Tibial nerve (tissue), 4 donors: ENCODE measurements at places on chromosomes 6 and 20. TPM values are rescaled to one million over a fixed set of nuclear protein-coding genes. Genes with fewer than 3 reads are reported as not detected.
A peak's percentile ranks its signal among the peaks of the same experiment; 100 is the strongest.

DNA sequence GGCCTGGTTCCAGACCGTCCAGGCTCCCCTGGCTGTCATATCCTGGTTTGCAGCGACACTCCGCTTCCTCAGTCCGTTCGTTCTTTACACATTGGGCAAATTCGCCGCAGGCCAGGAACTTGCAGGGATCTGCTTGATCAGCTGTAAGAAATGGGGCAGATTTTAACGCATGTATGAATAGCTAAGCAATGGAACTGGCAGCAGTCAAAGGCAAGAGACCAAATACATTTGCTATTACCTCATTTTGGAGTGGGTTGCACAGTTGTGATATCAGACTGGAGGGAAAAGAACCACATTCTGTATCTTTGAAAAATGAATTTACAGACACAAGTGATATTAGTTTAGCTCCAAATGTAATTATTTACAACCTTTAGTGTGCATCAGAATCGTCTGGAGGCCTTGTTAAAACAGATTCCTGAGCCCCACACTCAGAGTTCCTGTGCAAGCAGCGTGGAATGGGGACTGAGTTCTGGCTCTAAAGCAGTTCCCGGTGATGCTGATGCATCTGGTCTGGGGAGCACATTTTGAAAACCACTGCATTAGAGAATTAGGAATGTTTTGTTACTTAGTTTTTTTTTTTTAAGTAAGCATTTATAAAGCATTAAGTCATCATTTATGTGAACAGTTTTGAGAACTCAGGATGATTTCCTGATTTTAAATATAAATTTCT lies 141.3 kb downstream of the IMPG1 start:
- no peak for DNase-seq
- H3K27ac ChIP-seq: no peak overlapping the region
- no peaks in the 10 kb centered on the region for H3K36me3 ChIP-seq
- H3K4me3 ChIP-seq: no peak overlapping the region
- H3K4me1 ChIP-seq: no peaks in the 10 kb centered on the region
- peaks cover 6% of the 10 kb centered on the region for H3K27me3 ChIP-seq

The HUS1B gene
- total RNA-seq: 8.4 TPM

The MYH7B gene
- total RNA-seq: 4.0 TPM

The DNAH8 gene
- total RNA-seq: 0.22 TPM

DNA sequence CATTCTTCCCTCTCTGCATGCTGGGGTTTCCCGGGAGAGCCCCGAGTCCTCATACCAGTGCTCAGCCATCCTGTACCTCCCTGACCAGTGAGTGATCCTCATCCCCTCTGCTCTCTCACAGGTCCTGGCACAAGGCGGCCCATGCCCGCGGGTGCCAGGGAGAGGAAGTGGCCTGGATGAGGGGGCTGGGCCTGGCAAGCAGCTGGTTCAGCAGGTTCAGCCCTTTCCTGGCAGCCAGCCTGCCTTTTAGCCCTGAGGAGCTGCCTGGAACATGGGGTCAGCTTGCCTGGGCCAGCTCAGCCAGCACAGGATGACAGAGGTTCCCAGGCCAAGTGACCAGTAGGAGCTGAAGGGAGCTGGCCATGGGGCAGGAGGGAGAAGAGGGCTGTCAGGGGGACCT lies 10.9 kb downstream of the MOCS1 start:
- no peak for DNase-seq
- H3K27ac ChIP-seq: peak overlapping the region; percentile 17
- no peak overlapping the region for H3K4me3 ChIP-seq
- H3K27me3 ChIP-seq: no peaks in the 10 kb centered on the region

The CCDC170 gene
- total RNA-seq: 0.66 TPM

The ECT2L gene
- 1.1 TPM for total RNA-seq

- no peak for DNase-seq
- no peak overlapping the region for H3K4me3 ChIP-seq
- H3K27me3 ChIP-seq: no peaks in the 10 kb centered on the region
- H3K4me1 ChIP-seq: no peaks in the 10 kb centered on the region
Measured at GRCh38 chr20:33059741-33060390, 6.2 kb downstream of the BPIFB3 start.

The PSORS1C2 gene
- not detected for total RNA-seq

DNA sequence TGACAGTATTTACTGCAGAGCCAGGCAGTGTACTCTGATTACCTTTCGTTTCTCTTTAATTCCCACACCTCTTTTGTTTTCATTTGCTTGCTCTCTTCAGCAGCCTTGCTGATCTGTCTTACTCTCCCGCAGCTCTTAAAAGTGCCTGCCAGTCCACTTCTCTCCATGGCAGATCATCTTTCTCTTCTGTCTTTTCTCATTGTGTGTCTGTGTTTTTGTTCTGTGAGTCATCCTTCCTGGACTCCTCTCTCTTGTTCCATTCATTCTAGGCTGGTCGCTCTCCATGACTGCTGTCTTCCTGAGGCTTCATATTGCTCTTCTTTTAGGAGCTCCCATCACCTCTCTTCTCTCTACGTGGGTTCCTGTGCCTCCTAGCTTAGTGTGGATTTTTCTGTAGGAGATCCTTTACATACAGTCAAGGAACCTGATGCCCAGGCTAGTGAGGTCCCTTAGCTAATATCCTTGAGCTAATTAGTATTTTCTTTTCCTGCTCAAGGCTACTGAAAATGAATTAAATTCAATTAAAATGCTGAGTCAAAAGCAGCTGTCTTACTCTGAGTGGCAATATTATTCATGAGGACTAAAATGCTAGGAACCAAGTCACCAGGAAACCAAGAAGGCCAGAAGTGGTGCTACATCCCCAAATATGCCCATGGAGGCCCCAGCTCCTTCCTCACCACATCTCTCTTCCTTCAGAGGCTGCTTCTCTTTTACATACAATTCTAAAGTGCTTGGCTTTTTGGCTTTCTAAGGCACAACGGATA lies 86.1 kb downstream of the SLX4IP start:
- no peak for DNase-seq
- no peak overlapping the region for H3K4me3 ChIP-seq
- no peak overlapping the region for H3K27ac ChIP-seq
- H3K4me1 ChIP-seq: no peaks in the 10 kb centered on the region
- H3K27me3 ChIP-seq: no peaks in the 10 kb centered on the region
- H3K36me3 ChIP-seq: no peaks in the 10 kb centered on the region

DNA sequence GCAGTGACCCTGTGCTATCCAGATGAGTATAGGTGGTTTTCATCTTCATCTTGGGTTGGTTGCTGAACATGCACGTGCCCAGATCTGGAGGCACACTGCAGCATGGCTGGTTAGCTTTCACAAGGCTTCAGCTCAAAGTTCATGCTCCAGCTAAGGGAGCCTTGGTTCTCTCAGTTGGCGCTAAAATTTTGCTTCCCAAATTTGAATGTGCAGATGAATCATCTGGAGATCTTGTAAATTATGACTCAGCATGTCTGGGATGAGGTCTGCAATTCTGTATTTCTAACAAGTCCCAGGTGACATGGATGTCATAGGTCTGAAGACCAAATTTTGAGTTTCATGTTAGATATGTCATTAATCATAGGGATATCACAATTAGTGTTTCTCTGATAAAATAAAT lies 230.8 kb downstream of the FOXA2 start:
- no peak for DNase-seq
- H3K4me3 ChIP-seq: no peak overlapping the region
- no peaks in the 10 kb centered on the region for H3K4me1 ChIP-seq
- no peaks in the 10 kb centered on the region for H3K36me3 ChIP-seq

GRCh38 chr6:47336334-47336733 lies 26.6 kb upstream of the TNFRSF21 start:
- no peak for DNase-seq
- no peaks in the 10 kb centered on the region for H3K27me3 ChIP-seq
- no peak overlapping the region for H3K27ac ChIP-seq
- no peak overlapping the region for H3K4me3 ChIP-seq

DNA sequence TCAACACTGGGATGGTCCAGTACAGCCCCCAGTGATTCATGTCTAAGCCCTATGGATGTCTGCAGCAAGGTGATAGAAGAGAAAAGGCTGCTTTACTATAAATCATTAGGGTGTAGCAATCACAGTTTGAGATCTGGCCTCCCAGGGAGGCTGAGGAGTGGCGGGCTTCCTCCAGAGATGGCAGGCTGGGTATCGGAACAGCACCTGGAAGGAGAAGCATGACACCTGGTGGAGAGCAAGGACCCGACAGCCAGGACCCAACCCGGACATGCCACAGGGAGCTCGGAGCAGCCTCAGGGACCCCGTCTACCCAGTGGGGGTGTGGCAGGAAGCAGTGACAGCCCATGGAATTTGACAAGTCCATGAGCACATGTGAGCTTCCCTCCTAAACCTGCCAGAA lies 114.8 kb upstream of the CD93 start:
- H3K27me3 ChIP-seq: no peaks in the 10 kb centered on the region
- no peaks in the 10 kb centered on the region for H3K36me3 ChIP-seq
- H3K4me3 ChIP-seq: no peak overlapping the region

The AP5S1 gene
- total RNA-seq: 14.1 TPM

- H3K27me3 ChIP-seq: no peaks in the 10 kb centered on the region
- H3K4me3 ChIP-seq: no peak overlapping the region
- H3K4me1 ChIP-seq: no peaks in the 10 kb centered on the region
- H3K27ac ChIP-seq: no peak overlapping the region
- DNase-seq: peak; percentile 76
- H3K36me3 ChIP-seq: no peaks in the 10 kb centered on the region
Measured at GRCh38 chr6:83514866-83515466, 2.6 kb downstream of the PRSS35 start.

DNA sequence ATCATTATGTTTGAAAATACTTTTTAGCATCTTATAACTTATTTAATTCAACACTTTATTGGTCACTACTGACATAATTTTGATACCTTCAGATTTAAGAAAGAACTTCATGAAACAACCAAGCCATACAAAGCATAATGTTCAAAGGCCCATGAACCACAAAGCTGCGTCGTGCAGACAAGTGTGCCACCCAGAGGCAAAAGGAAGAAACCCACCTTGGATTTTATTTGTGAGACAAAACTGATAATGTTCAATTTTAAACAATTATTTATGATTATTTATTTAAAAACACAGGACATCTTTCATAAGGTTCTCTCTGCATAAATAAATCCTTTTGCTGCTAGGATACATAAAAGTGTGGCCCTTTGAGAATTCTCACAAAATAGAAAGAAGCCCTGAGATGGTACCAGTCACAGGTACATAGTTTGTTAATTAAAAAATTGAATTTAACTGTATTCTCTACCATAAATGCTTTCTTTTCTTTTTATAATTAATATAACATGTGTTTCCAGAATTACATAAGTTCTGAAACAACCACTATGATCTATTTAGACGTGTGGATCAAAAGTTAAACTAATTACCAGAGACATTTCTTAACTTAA lies 143.7 kb downstream of the RALGAPA2 start:
- H3K36me3 ChIP-seq: no peaks in the 10 kb centered on the region
- no peak overlapping the region for H3K27ac ChIP-seq
- no peaks in the 10 kb centered on the region for H3K4me1 ChIP-seq
- no peak overlapping the region for H3K4me3 ChIP-seq
- no peak for DNase-seq

The PRSS16 gene
- not detected for total RNA-seq

DNA sequence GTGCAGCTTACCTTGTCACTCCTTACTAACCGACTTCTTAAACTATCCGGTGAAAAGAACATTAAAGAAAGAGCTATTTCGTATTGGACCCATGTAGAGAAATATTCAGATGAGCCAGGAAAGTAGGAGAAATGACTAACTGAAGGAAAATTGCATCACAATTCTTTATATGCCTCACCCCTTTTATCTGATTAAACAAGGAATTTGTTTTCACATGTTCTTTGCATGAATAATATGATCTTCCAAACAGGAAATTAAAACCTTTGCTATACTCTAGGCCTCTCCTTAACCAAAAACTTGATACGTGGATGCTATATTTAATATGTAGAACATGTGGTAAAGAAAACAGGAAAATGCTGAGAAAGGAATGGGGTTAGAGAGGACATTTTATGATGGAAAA lies 41.9 kb upstream of the LRRC1 start:
- no peaks in the 10 kb centered on the region for H3K4me1 ChIP-seq
- no peak overlapping the region for H3K27ac ChIP-seq
- no peak for DNase-seq

The PTPRT gene
- not detected for total RNA-seq

DNA sequence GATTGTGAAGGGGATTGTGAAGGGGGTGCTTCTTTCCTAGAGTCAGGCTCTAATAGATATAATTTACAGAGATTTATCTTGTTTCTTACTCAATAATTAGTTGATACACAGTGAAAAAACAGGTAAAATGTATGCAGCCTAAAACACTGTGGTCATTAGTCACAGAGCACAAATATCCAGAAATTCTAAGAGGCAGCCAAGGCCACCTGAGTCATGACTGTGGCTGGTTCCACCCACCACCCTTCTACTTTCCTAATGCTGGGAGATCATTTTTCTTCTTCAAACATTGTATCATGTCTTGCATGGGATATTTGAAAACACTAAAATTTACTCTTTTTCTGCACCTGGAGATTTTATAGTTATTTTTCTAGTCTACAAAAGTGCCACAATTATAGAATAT lies 181.6 kb downstream of the OTOR start:
- no peak overlapping the region for H3K27ac ChIP-seq
- no peaks in the 10 kb centered on the region for H3K36me3 ChIP-seq
- no peak overlapping the region for H3K4me3 ChIP-seq
- no peaks in the 10 kb centered on the region for H3K4me1 ChIP-seq
- DNase-seq: no peak
- H3K27me3 ChIP-seq: no peaks in the 10 kb centered on the region

GRCh38 chr6:30832864-30833263 lies 51.5 kb upstream of the DDR1 start:
- H3K36me3 ChIP-seq: no peaks in the 10 kb centered on the region
- H3K27me3 ChIP-seq: no peaks in the 10 kb centered on the region
- H3K27ac ChIP-seq: no peak overlapping the region
- no peak overlapping the region for H3K4me3 ChIP-seq
- H3K4me1 ChIP-seq: peaks cover 39% of the 10 kb centered on the region

DNA sequence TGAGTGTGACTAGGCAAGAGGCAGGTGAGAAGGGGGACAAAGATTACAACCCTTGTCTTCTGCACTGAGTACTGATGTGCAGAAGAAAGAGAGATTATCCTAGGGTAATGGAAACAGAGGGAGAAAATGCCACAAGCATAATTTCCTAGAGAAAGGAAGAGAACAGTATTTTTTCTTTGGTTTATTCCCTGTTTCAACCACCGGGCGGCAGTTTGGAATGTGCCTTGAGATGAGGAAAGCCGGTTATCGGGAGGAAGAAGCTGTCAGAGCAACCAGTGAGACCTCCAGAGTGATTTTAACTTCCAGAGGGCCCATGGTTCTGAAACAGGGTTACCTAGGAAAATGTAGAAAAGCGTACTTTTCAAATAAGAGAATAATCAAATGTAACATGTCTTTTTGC lies 121.4 kb downstream of the REV3L start:
- no peaks in the 10 kb centered on the region for H3K4me1 ChIP-seq
- H3K27ac ChIP-seq: no peak overlapping the region
- H3K27me3 ChIP-seq: no peaks in the 10 kb centered on the region
- DNase-seq: no peak
- no peak overlapping the region for H3K4me3 ChIP-seq
- H3K36me3 ChIP-seq: no peaks in the 10 kb centered on the region

DNA sequence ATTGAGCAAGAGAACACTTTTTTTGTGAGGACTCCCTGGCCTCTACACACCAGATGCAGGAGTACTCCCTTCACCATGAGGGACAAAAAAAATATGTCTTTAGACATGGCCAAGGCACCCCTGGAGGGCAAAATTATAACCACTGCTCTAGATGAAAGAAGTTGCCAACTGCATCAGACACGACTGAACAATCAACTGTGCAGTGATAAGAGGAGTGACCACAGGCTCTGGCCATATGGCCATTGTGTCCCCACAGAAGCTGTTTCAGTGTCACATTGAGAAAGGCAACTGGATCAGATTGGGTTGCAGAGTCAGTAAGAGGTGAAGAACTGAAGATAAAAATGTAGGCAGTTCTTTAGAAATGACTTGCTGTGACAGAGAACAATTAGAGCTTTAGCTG lies 85.7 kb downstream of the C6orf118 start:
- no peak overlapping the region for H3K4me3 ChIP-seq
- no peak overlapping the region for H3K27ac ChIP-seq
- H3K4me1 ChIP-seq: peaks cover 8% of the 10 kb centered on the region
- no peak for DNase-seq
- H3K27me3 ChIP-seq: no peaks in the 10 kb centered on the region
